Endothelial cell (in vitro differentiated cells): ENCODE measurements at places on chromosomes 3 and 15. TPM values are rescaled to one million over a fixed set of nuclear protein-coding genes. Genes with fewer than 3 reads are reported as not detected.

- no peak for DNase-seq
Measured at GRCh38 chr3:62805580-62806277, 69.5 kb downstream of the CADPS start.

- no peak for DNase-seq
Measured at GRCh38 chr3:187850258-187850921, 105.1 kb upstream of the BCL6 start.

DNA sequence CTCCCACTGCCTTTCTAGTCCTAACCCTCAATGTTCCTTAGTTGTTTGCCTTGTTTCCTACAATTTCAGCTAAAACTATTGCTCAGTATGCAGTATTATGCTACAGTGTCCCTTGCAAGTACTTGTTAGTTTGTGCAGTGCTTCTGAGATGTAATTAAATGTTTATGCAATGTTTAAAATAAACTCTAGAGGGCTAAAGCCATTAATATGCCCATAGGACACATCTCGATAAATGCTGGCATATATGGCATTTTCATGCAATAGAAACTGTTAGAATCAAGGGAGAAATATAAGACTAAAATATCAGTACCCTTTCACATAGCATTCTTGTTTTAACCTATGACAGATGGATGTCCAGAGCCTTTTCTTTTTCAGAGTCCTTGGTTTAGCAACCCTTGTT lies 59.8 kb upstream of the ACKR4 start:
- DNase-seq: no peak

DNA sequence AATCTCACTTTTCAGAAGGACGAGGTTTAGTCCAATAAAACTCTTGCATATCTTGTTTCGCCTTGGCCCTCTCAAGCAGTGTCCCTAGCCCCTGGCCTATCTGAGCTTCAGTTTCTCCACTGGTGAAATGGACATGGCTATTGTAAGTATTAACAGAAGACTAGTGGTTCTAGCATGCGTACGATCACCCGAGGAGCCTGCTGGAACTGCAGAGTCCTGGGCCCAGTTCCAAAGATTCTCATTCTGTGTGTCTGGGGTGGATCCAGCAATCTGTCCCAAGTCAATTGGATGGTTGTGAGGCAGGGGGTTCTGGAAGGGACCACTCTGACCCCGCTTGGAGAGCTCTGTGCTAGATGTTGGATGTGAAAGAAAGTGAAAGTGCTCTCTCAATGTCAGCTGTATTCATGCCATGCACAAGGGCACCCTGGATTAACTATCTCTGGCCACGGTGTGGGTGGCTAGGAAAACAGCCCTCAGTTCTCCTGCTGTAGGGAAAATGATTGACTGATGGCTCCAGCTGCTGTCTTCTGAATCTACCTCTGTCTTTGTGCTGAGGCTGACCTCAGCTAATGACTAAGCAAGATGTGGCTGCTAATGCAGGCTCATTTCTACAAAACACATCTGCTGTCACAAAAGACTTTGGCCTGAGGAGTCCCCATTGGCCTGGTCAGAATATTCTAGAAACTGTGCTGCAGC lies 1.9 kb upstream of the PLA1A start:
- DNase-seq: no peak

Gene CYP19A1
- total RNA-seq: not detected

Gene PAQR9
- total RNA-seq: not detected
